ENCODE measurements at places on chromosomes 4 and X. TPM values are rescaled to one million over a fixed set of nuclear protein-coding genes. Genes with fewer than 3 reads are reported as not detected.

RPL34 gene
- total RNA-seq = 1,826 TPM

CXorf49 gene
- not detected for total RNA-seq

PAGE2B gene
- total RNA-seq = 1.1 TPM

MAP3K15 gene
- 0.70 TPM for total RNA-seq

GLRA2 gene
- total RNA-seq = not detected

MAGEB2 gene
- not detected for total RNA-seq

HOPX gene
- 93.2 TPM for total RNA-seq

PRRG1 gene
- not detected for total RNA-seq

MAD2L1 gene
- 54.6 TPM for total RNA-seq

NAT8L gene
- 0.51 TPM for total RNA-seq

TRIM75 gene
- not detected for total RNA-seq

JCHAIN gene
- 0.49 TPM for total RNA-seq

ARR3 gene
- not detected for total RNA-seq

ARSJ gene
- total RNA-seq = not detected

EDA2R gene
- total RNA-seq = 9.5 TPM

AFM gene
- total RNA-seq = not detected

SPIN2A gene
- 0.72 TPM for total RNA-seq

ATP2B3 gene
- total RNA-seq = not detected

CTAG1B gene
- not detected for total RNA-seq

RBM46 gene
- total RNA-seq = not detected

SAGE1 gene
- not detected for total RNA-seq

FRG2 gene
- total RNA-seq = not detected

FAM133A gene
- not detected for total RNA-seq

FOXP3 gene
- total RNA-seq = 22.8 TPM

P2RY10 gene
- total RNA-seq = 81.3 TPM

NUDT6 gene
- total RNA-seq = 10.3 TPM

BST1 gene
- 0.65 TPM for total RNA-seq

TEX13C gene
- not detected for total RNA-seq

SLC10A3 gene
- 25.1 TPM for total RNA-seq

SULT1B1 gene
- 3.3 TPM for total RNA-seq

ATP1B4 gene
- not detected for total RNA-seq

TMPRSS11F gene
- not detected for total RNA-seq

NPY2R gene
- not detected for total RNA-seq

P2RY8 gene
- 40.1 TPM for total RNA-seq

H2BW2 gene
- not detected for total RNA-seq

CENPC gene
- total RNA-seq = 42.8 TPM

BEX1 gene
- total RNA-seq = 0.39 TPM

PLS3 gene
- 1.3 TPM for total RNA-seq

CTAG1A gene
- total RNA-seq = not detected

PABPC5 gene
- not detected for total RNA-seq

GPR143 gene
- total RNA-seq = not detected

BGN gene
- total RNA-seq = not detected

CT45A1 gene
- total RNA-seq = not detected

ITIH6 gene
- not detected for total RNA-seq

INTU gene
- 0.12 TPM for total RNA-seq

CCKAR gene
- total RNA-seq = not detected

PABPC1L2B gene
- not detected for total RNA-seq

FAM13A gene
- total RNA-seq = 4.4 TPM
